Epithelial cell of alveolus of lung (primary cell): ENCODE measurements at places on chromosomes 1 and 21. TPM values are rescaled to one million over a fixed set of nuclear protein-coding genes. Genes with fewer than 3 reads are reported as not detected.

The HHIPL2 gene
- not detected in 2 replicates for total RNA-seq

The CELSR2 gene
- 1.8 and 7.7 TPM in 2 replicates for total RNA-seq

The CDC7 gene
- total RNA-seq = 6.4 and 8.8 TPM in 2 replicates

The GNG12 gene
- total RNA-seq = 90.1 and 123 TPM in 2 replicates

The LRRC38 gene
- total RNA-seq = 0.39 TPM in 1 of 2 replicates, not detected in the other

The ACKR1 gene
- 0.64 TPM in 1 of 2 replicates, not detected in the other for total RNA-seq

The CIART gene
- total RNA-seq = 1.3 and 6.6 TPM in 2 replicates

The CLDN17 gene
- total RNA-seq = not detected in 2 replicates

The CYYR1 gene
- total RNA-seq = 1.4 and 4.2 TPM in 2 replicates

The OBSCN gene
- total RNA-seq = 2.1 and 7.4 TPM in 2 replicates

The NBPF6 gene
- not detected in 2 replicates for total RNA-seq

The TLCD4 gene
- 0.78 and 1.0 TPM in 2 replicates for total RNA-seq

The ZYG11A gene
- total RNA-seq = 0.96 and 1.0 TPM in 2 replicates

The GUCA2A gene
- not detected in 2 replicates for total RNA-seq

The SEMA4A gene
- total RNA-seq = 0.65 and 0.88 TPM in 2 replicates

The PLPPR5 gene
- 0.78 TPM in 1 of 2 replicates, not detected in the other for total RNA-seq

The KLF18 gene
- total RNA-seq = not detected in 2 replicates

The CACYBP gene
- 69.9 and 82.1 TPM in 2 replicates for total RNA-seq

The SPATA21 gene
- total RNA-seq = not detected in 2 replicates

The CYP4A11 gene
- not detected in 2 replicates for total RNA-seq

The LCE1E gene
- total RNA-seq = not detected in 2 replicates

The LCE1F gene
- not detected in 2 replicates for total RNA-seq

The PIGM gene
- 3.7 and 6.0 TPM in 2 replicates for total RNA-seq

The MAN1C1 gene
- 0.65 and 2.9 TPM in 2 replicates for total RNA-seq

The FALEC gene
- total RNA-seq = not detected in 2 replicates

The KCNT2 gene
- 3.1 and 4.8 TPM in 2 replicates for total RNA-seq

The AGBL4 gene
- total RNA-seq = not detected in 2 replicates

The DMRTA2 gene
- under 0.01 TPM in 1 of 2 replicates, not detected in the other for total RNA-seq

The IGSF9 gene
- 0.13 and 0.16 TPM in 2 replicates for total RNA-seq

The KCNC4 gene
- 0.88 and 1.0 TPM in 2 replicates for total RNA-seq
